Stimulated activated CD8-positive, alpha-beta memory T cell treated with anti-CD3 and anti-CD28 coated beads, Interleukin-4, amount 100 ng/mL, for 1 hour (primary cell): ENCODE measurements at places on chromosomes 1 and 21.

DNA sequence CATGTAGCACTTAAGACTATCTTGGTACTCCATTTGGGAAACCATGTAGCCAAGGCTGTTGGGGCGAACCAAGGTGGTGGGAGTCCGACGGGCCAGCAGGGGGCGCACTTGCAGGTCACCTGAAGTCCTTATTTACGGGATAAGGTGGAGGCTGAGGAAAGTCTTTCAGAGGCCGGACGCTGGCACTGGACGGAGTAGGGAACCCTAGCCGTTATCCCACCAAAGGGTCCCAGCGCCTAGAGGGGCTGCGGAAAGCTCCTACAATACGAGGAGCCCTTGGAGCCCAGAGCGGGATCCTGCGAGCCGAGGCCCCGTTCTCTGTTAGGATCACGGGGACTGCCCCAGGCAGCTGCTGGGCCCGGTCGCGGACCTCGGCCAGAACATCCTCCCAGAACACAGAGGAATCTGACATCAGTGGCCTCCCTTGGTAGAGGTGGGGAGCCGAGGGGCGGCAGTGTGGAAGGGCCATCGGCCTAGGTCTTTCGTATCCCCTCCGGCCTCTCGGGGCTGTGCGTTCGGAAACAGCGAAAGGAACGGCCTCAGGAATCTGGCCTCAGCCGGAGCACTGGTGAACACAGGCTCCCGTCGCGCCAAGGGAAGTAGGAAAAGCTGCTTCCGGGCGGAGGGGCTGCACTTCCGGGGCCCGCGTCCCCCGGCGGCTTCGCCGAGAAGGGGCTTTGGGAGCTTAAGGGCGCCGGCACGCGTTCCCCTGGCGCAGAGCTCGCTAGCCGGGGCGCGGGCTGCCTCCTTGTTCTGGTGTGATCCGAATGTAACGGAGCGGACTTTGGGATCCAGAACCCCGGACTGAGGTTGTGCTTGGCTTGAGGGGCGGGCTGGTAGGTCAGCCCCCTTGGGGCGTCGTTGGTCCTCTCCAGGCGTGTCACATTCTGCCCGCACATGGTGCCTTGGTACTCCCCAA is 29.9 kb upstream of the RPTN start:
- peak; percentile 67 for DNase-seq

DNA sequence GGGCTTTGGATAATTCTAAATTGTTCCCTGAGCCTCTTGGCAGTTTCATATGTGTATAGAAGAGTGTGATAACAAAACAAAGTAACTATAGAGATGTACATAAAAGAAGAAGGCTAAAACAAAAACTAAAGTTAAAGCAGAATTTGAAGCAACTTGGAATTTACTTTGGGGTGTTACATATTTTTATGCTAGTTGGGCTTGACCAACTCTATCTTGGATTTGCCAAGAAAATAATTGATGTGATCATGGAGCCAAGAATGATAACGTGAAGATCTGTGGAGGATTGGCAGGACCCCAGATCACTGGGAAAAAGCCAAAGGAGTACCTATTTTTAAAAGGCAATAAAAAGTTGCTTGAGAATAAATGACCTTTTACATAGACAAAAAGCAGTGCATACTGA is 206.9 kb downstream of the LMO4 start:
- DNase-seq: no peak

- no peak for DNase-seq
Observed at GRCh38 chr1:117824616-117825015, 104.8 kb downstream of the GDAP2 start.

- no peak for DNase-seq
Observed at GRCh38 chr1:85074365-85074964, 26.2 kb upstream of the MCOLN3 start.

GRCh38 chr1:110480356-110481096 is 29.6 kb downstream of the PROK1 start:
- DNase-seq: no peak

GRCh38 chr21:29786496-29787360 is 153.1 kb downstream of the GRIK1 start:
- no peak for DNase-seq

DNA sequence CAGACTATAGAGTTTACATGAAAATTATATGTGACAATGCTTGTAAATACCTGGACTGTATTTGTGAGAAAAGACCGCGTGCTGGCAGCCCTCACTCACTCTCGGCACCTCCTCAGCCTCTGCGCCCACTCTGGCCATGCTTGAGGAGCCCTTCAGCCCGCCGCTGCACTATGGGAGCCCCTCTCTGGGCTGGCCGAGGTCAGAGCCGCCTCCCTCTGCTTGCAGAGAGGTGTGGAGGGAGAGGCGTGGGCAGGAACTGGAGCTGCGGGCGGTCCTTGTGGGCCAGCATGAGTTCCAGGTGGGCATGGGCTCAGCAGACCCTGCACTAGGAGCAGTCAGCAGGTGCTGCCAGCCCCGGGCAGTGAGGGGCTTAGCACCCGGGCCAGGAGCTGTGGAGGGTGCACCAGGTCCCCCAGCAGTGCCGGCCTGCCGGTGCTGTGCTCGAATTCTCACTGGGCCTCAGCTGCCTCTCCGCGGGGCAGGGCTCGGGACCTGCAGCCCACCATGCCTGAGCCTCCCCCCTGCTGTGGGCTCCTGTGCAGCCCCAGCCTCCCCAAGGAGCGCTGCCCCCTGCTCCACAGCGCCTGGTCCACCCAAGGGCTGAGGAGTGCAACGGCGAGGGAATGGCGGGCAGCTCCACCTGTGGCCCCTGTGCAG is 482.5 kb downstream of the AGBL4 start:
- no peak for DNase-seq

DNA sequence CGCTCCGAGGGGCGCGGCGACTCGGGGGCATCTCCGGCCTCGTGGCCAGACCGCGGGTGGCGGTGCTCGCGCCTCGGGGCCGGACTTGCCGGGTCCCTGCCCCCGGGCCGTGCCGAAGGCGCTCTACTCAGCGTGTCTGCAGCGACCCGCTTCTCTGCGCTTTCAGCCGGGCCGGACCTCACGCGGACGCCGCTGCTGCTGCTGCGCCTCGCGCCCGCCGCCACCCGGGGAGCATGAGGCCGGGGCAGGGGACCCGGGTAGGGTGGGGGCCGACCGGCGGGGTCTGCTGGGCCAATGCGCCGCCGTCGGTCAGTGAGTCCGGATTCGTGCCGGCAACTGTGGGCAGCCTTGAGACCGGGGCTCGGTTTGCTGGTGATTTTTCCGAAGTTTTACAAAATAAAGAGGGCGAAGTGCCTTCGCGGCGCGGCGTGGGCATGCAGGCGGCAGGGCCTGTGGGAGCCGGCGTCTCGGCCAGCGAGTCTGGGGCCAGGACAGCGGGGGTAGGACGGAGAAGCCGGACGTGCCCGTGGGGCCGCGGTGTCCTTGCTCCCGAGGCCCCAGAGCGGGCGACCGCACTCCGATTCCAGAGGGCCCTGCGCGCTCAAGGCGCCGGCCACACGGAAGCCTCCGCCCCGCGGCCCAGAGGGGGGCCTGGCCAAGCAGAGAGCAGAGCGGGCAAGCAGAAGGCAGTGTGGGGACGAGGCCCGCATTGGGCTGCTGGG is 749 bp downstream of the FAM163A start:
- DNase-seq: no peak

DNA sequence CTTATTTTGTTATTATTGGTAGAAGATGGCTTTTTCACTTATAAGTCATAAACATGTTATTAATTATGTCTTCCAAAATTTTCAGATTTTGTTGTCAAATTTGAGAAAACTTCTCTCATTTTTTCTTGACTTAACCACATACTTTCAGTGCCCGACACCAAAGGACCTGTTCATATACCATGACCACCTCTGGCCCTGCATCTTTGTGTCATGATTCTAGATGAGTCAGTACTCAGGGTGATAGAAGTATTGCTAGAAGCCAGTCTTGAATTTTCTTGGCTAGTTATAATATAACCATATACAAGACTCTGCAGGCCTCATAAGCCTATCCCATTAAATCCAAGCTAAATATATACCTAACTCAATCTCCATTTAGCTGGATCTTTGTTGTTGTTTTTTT is 35.4 kb upstream of the DPH5 start:
- no peak for DNase-seq

DNA sequence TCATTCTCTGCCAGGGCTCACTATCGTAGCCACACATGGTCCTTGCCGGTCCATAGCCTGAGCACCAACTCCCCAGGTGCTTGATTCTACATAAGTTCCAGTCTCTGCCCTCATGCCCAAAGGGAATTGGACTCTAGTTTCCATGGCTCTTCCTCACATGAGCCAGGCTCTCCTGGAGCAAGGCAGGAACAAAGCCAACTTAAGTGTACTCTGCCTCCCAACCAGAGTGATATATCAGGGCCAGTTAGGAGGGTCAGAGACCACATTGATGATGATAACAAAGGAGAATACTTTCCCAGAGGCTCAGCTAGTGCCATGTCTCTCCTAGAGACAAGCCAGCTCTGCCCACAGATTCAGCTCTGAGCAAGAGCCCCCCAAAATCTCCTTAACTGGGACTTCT is 70.9 kb downstream of the ERI3 start:
- DNase-seq: no peak

DNA sequence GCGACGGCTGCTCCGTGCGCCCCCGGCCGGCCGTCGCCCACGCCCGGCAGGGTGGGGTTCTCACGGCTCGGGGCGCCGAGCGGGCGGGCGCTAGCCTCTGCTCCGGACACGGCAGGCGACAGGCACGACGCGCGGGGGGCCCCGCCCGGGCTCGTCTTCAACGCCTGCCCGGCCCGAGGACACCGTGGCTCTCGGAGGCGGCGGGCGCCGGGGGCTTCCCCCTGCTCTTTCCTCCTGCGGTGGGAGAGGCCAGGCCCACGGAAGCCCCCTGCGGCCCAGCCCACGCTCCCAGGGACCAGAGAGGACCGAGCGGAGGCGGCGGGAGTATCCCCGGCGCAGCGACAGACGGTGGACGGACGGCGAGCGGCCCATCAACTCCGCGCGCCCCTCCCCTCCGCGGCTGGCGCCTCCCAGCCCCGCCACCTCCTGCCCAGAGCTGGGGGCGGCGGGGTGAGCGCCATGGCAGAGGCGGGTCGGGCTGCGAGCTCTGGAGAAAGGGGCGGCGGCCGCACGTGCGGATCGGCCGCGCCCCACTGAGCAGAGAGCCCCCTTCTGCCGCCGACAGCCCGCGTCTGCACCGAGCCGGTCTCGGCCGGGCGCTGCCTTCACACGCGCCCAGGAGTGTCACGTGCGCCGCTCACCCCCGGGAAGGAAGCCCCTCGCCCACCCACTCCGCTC is at the start of the genes SHE and TDRD10:
SHE (minus strand) TSS at position 347 of the 678 bp plus-strand sequence. CDS start 386 bp downstream, outside the sequence.
TDRD10 (plus strand) TSS at position 154 of the 678 bp plus-strand sequence. CDS start 4,685 bp downstream, outside the sequence.
- no peak for DNase-seq

GRCh38 chr1:174946031-174946430 is 53.7 kb upstream of the CACYBP start:
- no peak for DNase-seq

- DNase-seq: no peak
Observed at GRCh38 chr1:1597275-1597930, 2.5 kb downstream of the FNDC10 start.

GRCh38 chr1:240314845-240315801 is 223.4 kb downstream of the FMN2 start:
- no peak for DNase-seq

GRCh38 chr1:99645699-99646531 is at the start of gene PALMD:
Gene PALMD, plus strand, starts transcription at chr1:99646113. Its CDS starts 205 bp downstream, at chr1:99646318.
- DNase-seq: no peak

DNA sequence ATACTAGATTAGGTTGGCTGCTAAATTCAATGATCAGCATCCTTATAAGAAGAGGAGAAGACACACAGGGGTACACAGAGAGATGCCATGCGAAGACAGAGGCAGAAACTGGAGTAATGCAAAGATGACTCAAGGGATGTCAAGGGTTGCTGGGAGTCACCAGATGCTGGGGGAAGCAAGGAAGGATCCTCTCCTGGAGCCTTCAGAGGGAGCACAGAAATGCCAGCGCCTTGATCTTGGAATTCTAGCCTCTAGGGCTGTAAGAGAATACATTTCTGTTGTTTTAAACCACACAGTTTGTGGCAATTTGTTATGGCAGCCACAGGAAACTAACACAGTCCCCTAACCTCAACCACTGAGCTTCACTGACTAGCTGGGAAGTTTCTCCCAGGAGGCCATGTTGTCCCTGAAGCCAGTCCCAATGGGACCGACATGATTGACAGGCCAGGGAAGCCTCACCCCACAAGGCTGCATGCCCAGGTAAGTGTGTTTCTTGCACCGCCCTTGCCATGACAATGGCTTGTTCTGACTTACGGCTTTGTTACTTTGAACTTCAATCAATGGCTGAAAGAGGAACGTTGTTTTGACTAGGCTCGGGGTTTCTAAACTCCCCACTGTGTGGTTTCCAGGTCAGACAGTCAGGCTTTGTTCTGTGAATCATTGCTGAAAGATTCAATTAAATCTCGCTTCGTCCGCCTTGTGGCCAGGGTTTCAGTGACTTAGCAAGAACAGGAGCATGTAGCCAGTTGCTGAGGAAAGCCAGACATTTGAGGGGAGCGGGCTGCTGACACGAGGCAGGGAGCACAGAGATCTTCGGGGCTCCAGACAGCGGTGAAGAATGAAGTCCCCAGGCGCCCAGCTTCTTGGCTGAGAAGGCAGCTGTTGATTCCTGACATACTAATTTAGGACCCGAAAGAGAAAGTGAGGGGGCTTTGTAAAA is 62.3 kb downstream of the RUNX1 start:
- peak; percentile 42 for DNase-seq

DNA sequence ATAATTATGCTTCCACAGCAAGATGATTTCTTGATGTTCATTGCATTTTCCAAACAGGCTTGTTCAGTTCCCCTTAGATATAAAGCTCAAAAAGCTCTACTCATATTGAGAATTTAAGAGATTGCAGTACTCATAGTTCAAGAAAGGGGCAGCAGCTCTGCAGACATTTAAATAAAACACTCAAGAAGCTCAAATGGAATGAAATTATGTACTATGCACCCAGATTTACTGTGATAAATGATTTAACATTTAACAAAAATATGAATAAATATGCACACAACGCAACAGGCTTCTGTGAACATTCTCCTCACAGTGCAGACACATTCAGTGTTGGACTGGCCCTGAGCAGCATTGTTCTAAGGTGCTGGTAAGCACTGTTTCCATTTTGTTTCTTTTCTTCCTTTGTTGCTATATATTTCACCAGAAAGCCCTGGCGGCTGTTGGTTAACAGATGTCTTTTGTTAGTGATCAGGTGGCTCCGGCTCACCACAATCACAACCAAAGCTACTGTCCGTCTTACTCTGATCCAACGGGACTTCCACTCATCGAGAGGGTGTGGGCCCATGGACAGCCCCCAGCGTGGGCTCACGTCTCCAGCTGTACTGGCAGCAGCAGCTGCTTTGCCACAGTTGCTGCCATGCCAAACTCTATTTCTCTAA is 1440.3 kb downstream of the NCAM2 start:
- no peak for DNase-seq

GRCh38 chr21:21436012-21436534 is 437.9 kb downstream of the NCAM2 start:
- no peak for DNase-seq

DNA sequence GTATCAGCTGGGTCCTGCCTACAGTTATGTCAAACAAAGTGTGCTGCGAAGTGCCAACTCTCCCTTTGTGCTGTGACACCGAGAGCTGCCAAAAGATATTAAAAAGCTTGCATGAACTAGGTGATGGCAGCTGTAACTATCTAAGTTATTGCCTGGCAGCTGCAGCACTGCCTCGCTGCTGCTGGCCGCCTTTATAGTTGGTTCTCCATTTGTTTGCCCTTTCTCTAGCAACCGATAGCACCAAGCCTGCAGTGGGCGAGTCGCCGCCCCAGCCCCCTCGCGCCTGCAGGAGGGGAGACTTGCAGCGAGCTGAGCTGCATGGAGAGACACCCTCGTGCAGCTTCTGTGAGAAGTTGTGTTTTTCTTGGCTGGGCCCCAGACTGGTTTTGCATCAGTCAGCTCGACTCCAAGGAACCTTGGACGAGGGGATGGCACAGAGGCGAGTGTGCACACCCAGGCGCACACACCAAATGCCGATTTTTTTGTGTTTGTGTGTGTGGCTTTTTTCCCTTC is 330.6 kb downstream of the RPS6KC1 start:
- no peak for DNase-seq
